Activated T-cell treated with anti-CD3 and anti-CD28 coated beads, Interleukin-2, amount 50 U/mL, for 72 hours (primary cell): ENCODE measurements at places on chromosomes 4 and X.

GRCh38 chr4:26557164-26557563, 26.7 kb upstream of the TBC1D19 start:
- DNase-seq, result no peak

GRCh38 chr4:56241500-56241899, 145.8 kb downstream of the AASDH start:
- no peak for DNase-seq

GRCh38 chr4:1722551-1723118, 1.3 kb downstream of the TACC3 start:
- no peak for DNase-seq

DNA sequence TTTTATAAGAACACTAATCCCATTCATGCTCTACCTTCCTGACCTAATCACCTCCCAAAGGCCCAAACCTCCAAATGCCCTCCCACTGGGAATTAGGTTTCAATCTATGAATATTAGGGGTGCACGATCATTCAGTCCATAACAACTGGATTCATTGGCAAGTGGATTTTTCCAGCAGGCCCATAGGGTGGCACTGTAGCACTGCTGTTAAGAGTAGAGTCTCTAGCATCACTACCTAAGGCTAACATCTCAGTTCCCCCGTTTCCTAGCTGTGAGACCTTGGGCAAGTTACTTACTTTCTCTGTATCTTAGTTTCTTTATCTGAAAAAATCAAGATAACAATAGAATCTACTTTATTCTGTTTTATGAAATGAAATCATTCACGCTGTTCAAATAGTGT, 315.8 kb downstream of the STIM2 start:
- no peak for DNase-seq

DNA sequence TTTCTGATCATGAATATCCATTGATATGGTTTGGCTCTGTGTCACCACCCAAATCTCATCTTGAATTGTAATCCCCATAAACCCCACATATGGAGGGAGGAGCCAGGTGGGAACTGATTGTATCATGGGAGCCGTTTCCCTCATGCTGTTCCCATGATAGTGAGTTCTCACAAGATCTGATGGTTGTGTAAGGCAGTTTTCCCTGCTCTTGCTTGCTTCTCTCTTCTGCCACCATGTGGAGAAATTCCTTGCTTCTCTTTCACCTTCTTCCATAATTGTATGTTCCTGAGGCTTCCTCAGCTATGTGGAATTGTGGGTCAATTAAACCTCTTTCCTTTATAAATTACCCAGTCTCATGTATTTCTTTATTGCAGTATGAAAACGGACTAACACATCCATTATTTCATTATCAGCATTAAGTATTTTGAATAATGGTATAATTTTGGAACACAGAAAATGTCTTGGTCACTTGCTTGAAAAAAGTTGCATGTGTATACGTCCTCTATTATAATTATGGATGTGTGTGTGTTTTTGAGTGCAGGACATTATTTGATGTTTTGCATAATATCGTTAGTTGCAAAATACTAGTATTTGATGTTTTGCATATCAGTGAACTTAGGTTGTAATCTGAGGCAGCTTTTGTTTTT, 334.6 kb downstream of the PCDH10 start:
- no peak for DNase-seq

DNA sequence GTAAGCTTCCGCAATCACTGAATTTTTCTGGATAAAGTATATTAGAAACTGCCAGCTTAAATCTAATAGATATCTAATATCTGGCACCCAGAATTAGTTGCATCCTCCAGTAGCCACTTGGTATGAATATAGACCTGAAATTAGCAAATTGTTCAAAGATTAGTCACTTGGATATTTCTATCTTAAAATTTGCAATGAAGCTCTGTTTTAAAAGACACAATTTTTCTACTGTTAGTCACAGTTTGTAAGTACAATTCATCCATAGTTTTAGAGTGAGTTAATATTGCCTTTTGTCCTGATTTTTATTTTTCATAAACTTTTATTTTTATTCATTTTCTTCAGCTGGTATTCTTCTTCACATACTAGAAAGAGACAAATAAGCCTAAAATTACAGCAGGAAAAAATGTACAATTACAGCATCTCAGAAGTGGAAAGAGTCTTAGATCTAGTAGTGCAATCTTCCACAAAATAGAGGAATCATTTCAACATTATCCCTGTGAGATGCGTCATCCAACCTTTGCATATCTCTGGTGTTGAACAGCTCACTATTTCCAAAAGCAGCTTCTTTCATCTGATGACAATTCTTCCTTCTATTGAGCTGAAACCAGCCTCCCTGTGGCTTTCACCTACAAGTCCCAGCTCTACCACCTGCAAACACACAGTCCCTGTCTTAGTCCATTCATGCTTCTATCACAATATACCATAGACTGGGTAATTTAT, 190.0 kb upstream of the AR start:
- DNase-seq, result no peak

GRCh38 chr4:67929426-67929825, 33.9 kb downstream of the TMPRSS11A start:
- no peak for DNase-seq

DNA sequence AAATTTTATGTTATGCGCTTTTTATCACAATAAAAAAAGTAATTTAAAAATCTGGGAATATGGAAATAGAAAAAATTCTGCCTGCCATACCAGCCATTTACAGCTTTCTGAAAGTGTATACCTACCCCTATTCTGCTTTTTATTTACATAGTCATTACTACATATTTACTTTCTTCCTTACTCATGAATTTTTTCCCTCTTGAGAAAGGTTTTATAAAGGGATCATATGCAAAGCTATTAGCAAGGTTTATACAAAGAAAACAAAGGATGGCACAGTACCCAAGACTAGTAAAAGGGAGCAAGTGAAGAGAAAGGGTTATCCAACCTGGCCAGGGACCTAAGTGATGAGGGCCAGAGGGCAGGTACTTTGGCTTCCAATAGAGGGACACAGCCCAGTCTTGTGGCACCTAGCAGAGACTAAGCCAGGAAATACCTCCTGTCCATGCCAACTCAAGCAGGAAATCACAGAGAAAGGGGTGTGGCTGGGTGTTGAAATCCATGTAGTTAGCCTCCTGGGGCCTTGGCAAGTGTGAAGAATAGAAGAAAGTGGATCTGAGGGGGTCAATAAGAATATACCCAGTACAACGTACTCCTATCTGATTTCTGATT, 207.3 kb upstream of the VEGFC start:
- DNase-seq, result no peak

DNA sequence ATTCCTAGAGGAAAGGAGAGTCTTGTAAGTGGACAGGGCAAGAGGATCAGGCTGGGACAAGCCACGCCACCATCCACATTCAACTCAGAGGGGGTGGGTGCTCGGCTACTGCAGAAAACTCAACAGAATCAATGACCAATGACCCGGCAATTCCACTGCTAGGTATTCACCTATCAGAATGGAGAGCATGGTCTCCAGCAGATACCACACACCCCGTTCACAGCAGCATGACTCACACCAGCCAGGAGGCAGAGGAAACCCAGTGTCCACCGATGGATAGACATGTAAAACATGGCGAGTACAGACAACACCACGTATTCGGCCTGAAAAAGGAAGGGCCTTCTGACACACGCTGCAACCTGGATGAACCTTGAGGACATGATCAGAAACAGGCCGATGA, 175.9 kb downstream of the AFAP1 start:
- DNase-seq, result no peak

GRCh38 chrX:96776966-96777365, 92.3 kb downstream of the DIAPH2 start:
- no peak for DNase-seq

- no peak for DNase-seq
These were observed 114.8 kb downstream of the REELD1 start for GRCh38 chr4:146329050-146329716.

DNA sequence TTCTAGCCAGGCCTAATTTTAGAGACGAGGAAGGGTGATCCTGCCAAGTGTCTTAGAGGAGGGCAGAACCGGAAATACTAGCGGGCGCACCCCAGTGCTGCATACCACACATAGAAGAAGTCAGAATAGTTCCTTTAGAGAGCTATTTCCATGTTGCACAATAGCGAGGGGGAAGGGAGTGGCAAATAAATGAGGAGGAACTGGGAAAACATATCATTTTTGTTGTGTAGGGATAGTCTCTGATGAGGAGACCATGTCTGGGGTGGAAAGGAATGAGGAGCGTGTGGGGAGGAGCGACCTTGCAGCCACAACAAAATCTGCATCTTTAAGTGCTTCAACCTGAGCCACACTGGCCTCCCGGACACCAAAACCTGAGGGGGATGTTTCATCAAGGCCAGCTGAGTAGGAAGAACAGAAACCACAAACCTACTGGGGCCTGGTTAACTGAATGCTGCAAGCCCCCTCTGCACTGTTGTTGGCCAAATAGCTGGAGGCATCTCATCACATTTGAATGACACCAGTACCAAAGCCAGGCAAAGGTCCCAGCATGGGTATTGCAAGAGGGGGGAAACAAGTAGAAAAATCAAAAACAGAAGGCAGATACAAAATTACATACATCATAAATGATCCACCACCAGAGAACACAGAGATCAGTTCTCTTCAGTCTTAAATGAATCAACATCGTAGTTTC, 26.7 kb upstream of the C1QTNF7 start:
- peak; percentile 27 for DNase-seq

DNA sequence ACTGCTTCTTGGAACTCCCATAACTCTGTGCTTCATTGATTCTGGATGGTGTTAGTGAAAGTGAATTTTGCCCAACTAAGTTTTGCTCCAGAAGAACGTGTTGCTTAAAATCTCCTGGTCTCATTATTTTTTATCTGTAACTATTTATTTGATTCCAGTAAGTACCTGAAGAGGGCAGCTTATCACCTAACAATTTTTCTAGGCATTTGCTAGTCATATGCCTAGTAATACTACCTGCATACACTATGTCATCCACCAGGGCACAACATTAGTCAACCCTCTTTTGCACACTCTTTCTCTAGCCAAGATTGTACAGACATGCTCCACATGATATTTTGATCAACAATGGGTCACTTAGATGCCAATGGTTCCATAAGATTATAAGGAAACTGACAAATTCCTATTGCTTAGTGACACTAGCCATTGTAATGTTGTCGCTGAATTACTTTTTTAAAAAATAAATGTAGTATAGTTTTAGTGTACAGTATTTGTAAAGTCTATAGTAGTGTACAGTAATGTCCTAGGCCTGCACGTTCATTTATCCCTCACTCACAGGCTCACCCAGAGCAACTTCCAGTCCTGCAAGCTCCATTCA, 499.9 kb upstream of the AADAT start:
- DNase-seq, result no peak

DNA sequence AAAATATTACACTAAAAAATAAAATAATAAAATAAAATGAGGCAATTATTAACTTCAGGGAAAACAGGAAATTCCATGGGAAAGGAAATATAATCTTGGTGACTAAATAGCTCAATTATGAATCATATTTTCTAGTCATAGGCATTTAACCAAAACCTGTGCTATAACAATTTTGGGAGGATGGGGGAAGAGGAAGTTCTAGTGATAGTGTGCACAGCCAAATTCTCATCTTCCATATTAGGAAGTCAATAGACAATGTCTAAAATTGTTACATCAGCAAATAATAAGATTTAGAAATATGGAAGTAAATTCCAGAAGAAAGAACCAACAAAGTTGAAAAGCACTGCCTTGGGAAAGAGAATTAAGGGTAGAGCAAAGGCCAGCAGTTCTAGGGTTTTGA, 2.8 kb downstream of the AWAT2 start:
- no peak for DNase-seq

- DNase-seq, result no peak
These were observed 24.1 kb downstream of the MMAA start for GRCh38 chr4:145643295-145643694.

GRCh38 chr4:40749717-40750460, at the start of gene NSUN7:
NSUN7 (plus strand) TSS chr4:40749955; CDS start chr4:40750694, 739 bp downstream.
- DNase-seq, result peak; percentile 56

DNA sequence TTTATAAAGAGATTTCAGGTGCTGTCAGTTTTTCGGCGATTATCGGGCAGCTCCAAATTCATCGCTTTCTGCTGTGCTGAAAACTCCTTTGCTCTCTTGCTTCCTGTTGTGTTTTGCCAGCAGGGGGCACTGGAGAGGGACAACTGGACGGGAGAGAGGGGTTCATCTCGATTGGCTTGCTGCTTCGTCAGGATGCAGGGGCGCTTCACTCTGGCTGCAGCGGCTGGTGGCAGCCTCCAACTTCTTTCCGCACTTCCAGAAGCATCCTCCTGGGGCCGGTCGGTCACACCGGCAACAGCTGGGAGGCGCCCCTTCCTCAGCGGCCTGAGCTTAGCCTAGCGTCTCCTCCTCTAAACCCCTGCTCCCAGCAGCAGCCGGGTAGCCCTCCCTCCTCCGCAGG, 29.5 kb downstream of the MSL3 start:
- peak; percentile 72 for DNase-seq

DNA sequence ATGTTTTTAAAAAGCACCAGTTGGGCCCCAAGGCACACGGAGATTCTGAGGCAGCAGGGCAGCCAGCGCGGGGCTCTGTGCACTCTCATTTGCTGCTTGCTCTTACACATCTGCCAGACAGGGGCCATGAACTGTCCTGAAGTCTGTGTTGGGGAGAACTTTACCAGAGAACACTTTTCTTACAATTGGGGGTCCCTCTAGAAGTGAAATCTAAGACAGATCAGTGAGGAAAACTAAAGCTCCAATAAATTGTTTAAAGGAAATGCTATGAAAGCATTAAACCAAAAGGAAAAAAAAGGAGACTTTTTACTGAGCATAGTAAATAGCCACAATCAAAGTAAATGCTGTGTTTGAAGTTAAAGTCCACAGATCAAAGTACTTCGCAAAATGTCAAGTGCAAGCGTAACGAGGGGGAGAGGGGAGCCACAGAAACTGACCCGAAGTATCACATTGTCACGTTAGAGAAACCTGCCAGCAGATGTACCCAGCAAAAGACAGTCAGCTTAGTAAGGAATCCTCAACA, 37.8 kb downstream of the SORBS2 start:
- no peak for DNase-seq

DNA sequence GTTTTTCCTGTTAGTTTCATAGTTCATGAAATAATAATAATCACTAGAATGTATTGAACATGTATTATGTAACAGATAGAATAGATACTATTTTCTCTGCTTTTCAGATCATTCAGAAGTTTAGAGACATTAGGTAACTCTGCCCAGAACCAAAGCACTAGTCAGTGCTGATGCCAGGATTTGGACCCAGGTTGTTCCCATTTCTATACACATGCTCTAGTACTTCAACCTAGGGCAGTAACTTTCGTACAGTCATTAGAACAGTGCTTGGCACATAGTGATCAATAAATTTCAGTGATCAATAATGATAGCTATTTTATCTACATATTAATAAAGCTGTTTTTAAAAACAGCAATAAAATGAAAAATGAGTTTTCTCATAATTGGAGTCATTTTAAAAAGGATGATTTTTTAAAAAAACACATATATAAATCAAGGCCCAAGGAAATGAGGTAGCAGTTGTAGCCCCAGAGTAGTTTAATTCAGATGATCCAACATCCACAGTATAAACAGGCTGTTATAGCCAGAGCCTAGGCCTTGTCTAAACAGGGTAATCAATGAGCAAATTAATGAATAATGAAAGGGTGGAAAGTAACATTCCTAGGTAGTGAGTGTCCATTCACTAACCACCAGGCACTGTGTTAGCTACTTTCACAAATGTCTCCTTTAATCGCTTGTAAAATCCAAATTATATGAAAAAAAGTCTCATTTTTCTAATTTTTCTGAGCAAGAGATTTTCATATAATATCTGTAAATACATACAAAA, 25.6 kb downstream of the TXK start:
- DNase-seq, result no peak
